Erythroblast (primary cell): ENCODE measurements at places on chromosomes 2 and 18.

- DNase-seq = no peak
Measured at GRCh38 chr2:217751192-217751591, 251.6 kb downstream of the TNS1 start.

DNA sequence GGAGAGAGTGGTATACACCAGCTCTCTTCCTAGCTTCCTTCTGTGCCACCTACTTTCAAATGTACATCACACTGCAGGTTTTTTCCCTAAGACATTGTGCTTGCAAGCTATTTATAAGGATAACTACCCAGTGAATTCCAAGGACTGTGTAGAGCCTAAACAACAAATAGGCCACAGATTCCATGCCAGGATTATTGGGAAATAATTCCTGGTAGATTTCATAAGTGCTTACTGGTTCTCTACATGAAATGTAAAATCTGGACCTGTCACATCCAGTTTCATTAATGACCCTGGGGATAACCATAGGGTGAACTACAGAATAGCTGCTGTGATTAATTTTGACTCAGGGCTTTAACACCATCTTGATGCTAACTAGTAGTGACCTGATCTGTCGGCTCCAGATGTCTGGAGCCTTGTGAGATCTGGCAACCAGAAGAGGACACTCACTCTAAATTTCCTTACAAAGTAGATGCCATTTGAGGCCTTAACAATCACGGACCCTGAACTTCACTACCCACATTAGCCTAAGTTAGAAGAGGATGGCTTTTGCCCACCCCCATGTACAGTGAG lies 34.3 kb upstream of the LGALSL start:
- no peak for DNase-seq

- DNase-seq = peak; percentile 39
Measured at GRCh38 chr2:179049546-179050311, at the start of gene CCDC141. CCDC141 (minus strand) TSS chr2:179050137; CDS start chr2:179049941, 196 bp downstream.

- DNase-seq = no peak
Measured at GRCh38 chr18:13180614-13181375, 37.8 kb upstream of the LDLRAD4 start.

GRCh38 chr2:42795275-42795674 lies 2.9 kb upstream of the HAAO start:
- DNase-seq = no peak

- DNase-seq = no peak
Measured at GRCh38 chr2:157107877-157108276, 149.6 kb upstream of the GALNT5 start.

DNA sequence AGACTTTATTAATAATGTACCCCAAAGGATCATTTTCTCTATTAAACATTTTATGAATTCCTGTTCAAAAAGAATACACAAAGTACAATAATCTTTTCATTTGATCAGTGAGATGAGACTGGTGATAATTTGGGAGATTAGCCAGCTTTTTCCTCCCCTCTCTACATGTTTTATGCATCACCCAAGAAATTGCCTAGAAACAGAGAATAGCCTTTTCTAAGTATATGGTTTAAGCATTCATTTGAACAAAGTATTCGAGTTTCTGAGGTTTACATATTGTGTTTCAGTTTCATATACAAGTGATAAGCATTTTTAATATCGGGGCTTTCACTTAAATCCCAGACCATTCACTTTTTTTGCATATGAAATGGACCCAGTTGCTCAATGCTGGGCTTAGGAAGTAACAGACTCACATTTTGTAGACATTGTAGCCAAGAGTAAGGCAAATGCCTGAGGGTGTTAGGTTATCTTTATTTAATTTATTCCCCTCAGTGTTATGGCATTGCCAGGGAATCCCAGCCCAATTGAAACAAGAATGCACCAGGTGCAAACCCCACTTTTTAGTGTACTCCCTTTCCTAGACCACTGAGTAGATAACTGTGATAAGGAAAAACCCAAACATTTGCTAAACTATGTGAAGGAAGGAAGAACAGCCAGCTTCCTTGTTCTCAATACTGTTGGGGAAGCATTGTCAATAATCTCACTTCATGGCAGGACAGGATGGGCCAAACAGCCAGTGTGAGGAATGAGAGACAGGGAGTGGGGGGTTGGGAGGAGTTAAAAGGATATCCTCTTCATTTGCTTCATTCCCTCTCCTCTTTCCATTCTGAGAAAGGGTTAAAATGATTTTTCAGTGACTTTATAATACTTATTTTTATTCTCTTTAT lies 3.5 kb downstream of the CPO start:
- DNase-seq = no peak

GRCh38 chr18:22019193-22019592 lies 150.2 kb upstream of the GATA6 start:
- no peak for DNase-seq

DNA sequence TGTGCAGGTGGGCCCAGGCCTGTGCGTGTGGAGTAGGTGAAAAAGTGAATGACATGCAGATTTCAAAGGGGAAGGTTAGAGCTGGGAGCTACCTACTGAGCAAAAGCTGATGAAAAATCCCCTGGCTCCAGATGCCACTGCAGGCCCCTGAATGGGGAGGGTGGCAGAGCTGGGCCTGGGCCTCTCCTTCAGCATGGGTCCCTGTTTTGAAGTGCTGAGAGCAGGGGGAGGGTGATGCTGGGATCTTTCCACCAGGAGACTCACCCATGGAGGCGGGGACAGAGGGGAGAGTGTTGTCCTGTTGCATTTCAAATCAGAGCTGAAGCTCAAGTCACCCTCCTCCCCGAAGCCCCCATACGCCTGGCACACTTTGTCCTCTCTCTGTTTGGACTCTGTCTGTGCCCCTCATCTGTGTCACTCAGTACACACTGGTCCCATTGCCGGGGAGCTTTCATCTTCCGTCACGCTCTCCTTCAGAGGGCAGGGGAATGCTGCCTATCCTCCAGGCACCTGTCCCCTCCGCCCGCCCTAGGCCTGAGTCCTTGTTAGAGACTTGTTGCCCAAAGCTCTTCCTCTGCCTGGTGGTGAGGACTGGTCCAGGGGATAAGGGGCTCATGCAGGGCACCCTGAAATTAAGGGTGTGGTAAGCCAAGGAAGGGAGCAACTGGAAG lies 206.6 kb downstream of the HAUS1 start:
- DNase-seq = no peak

- DNase-seq = no peak
Measured at GRCh38 chr2:64937687-64938491, 51.3 kb upstream of the SLC1A4 start.

DNA sequence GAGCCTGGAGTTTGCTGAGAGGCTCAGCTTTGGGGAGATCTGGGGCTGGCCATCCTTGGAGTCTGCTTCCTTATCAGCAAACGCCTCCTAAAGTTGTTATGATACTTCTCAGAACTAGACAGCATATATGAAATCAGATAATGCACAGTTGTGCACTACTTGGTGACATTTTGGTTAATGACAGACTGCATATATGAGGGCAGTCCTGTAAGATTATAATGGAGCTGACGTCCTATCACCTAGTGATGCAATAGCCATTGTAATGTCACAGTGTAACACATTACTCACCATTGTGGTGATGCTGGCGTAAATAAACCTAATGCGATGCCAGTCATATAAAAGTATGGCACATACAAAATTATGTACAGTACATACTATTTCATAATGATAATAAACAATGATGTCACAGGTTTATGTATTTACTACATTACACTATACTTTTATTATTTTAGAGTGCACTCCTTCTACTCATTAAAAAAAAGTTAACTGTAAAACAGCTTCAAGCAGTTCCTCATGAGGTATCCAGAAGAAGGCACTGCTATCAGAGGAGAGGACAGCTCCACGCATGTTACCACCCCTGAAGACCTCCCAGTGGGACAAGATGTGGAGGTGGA lies 298.1 kb upstream of the REV1 start:
- DNase-seq = no peak

GRCh38 chr18:8688816-8689215 lies 16.5 kb upstream of the MTCL1 start:
- DNase-seq = no peak

- DNase-seq = no peak
Measured at GRCh38 chr2:168135630-168136029, 111.8 kb downstream of the STK39 start.

DNA sequence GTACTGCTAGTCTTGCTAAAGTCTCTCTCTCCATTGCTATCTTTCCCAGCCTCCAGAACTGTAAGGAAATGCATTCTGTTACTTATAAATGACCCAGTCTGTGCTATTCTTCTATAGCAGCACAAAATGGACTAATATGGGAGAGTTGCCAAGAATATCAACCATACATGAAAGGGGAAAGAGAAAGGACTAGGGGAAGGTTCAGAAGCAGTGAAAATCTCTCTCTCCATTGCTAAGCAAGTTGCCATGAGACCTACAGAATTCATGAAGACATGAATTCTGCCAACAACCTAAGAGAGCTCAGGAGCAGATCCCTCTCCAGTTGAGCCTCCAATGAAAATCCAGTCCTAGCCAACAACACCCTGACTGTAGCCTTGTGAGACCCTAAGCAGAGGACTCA lies 3.6 kb upstream of the TRABD2A start:
- DNase-seq = no peak
